ENCODE measurements at places on chromosomes 2 and 18.

DNA sequence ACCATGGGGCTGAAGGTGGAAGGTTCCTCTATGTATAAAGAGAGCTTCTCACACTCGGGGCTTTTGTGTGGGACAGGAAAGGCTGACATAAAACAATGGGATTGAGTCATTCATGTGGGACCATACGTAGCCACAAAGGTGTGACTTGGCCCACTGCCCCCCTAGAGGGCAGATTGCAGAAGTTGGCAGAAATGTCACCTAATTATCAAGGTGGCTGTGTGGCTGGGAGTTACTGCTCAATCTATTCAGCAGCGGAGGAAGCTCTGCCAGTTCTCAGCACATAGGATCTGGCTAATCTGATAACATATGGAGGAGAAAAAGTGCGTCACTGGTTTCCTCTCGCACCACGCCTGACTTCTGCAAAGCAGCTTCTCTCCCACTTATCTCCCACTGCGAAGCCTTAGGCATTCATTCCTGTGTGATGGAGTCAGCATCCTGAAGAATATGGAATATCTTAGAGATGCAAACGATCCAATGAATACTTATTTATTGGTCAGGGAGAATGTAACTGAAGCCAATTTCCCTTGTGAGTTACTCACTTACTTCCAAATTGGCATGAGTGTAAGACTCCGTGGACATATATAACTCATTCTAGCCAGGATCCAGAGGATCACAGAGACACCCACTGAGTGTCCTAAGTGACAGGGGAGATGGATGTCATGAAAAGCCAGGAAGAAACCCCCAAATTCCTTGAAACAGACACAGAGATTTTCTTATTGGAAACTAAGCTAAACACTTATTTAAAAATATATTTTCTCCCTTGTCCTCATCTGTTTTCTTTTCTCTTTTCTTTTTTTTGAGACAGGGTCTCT lies 344.8 kb downstream of the TGIF1 start:
- no peak overlapping the region for H3K4me3 ChIP-seq
- no peak overlapping the region for H3K27ac ChIP-seq
- no peak for DNase-seq
- H3K4me1 ChIP-seq = no peaks in the 10 kb centered on the region
- peaks cover 12% of the 10 kb centered on the region for H3K27me3 ChIP-seq

DNA sequence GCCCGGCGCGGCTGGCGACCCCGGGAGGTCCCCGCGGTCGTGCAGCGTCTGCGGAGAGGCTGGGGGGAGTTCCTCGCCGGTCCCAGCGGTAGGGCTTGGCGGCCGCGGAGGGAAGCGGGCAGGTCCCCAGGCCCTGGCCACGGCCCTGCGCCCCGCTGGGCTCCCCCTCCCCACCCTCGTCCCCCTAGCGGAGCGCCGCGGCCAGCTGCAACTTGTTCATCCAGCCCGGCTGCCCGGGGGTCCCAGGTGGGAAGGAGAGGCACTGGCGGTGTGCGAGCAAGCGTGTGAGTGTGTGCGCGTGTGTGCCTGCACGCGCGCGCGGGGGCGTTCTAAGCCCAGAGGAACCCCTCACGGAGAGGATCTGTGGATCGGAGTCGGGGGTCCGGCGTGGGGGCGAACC lies 1.3 kb downstream of the PTPRM start:
- peaks cover 15% of the 10 kb centered on the region for H3K27me3 ChIP-seq
- no peak overlapping the region for H3K4me3 ChIP-seq
- peaks cover 2% of the 10 kb centered on the region for H3K4me1 ChIP-seq
- no peak overlapping the region for H3K27ac ChIP-seq
- H3K36me3 ChIP-seq = no peaks in the 10 kb centered on the region

DNA sequence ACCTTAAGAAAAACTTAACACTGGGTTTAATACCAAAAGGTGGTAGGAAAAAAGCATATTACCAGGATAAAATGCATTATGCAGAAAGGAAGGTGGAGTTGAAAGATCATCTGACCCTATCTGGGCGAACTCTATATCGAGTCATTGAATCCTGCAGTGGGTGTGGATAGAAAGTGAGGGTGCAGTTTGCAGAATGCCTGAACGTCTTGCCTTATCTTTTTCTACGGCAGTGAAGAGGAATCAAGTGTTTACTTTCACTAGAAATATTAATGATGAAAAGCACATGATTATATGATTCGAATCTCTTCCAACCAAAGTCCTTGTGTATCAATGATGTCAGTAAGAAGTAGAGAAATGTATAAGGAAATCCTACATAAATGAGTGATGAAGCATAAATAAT lies 4.3 kb upstream of the CAVIN2 start:
- no peak for DNase-seq
- H3K4me1 ChIP-seq = peaks cover 1% of the 10 kb centered on the region
- no peaks in the 10 kb centered on the region for H3K36me3 ChIP-seq

DNA sequence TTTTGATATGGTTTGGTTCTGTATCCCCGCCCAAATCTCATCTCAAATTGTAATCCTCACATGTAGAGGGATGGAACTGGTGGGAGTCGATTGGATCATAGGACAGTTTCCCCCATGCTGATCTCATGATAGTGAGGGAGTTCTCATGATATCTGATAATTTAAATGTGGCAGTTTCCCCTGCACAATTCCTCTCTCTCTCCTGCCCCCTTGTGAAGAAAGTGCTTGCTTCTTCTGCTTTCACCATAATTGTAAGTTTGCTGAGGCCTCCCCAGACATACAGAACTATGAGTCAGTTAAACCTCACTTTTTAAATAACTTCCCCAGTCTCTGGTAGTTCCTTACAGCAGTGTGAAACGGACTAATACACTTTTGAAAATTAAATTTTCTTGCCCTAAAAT lies 12.3 kb upstream of the KCNJ3 start:
- no peak overlapping the region for H3K27ac ChIP-seq
- DNase-seq = no peak
- H3K36me3 ChIP-seq = no peaks in the 10 kb centered on the region
- no peak overlapping the region for H3K4me3 ChIP-seq

GRCh38 chr2:86632672-86633071 lies 9.0 kb upstream of the RNF103 start:
- no peaks in the 10 kb centered on the region for H3K36me3 ChIP-seq

DNA sequence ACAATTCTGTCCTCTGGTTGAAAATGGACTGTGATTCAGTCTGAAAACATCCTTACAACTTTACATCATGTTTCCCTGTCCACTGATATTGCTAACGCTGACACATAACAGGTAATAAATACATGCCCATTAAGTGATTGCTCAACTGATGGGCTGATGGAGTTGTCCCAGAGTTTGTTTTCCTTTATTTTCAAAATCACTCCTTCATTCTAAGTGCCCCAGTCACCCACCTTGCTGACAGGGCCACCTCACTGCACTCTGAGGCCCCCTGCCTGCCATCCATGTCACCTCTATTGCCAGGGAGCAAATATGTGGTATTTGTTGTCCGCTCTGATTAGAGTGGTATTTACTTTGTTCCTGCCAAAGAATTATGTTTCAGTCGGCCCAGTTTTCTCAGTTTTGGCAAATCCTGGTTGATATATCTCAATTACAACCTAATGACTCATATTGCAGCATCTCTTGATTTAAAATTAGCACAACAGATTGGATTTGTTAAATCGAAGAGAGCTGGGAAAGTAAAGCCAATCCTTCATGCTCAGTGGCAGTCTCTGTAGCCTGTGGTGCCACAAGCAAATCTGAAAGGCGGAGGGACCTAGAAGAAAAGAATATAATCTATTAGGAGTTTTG lies 105.1 kb downstream of the RDH14 start:
- H3K4me1 ChIP-seq = no peaks in the 10 kb centered on the region
- DNase-seq = no peak
- no peaks in the 10 kb centered on the region for H3K36me3 ChIP-seq

- H3K4me3 ChIP-seq = no peak overlapping the region
- H3K27me3 ChIP-seq = no peaks in the 10 kb centered on the region
- no peaks in the 10 kb centered on the region for H3K36me3 ChIP-seq
- DNase-seq = no peak
Measured at GRCh38 chr18:41150316-41150715, 804.7 kb upstream of the PIK3C3 start.

DNA sequence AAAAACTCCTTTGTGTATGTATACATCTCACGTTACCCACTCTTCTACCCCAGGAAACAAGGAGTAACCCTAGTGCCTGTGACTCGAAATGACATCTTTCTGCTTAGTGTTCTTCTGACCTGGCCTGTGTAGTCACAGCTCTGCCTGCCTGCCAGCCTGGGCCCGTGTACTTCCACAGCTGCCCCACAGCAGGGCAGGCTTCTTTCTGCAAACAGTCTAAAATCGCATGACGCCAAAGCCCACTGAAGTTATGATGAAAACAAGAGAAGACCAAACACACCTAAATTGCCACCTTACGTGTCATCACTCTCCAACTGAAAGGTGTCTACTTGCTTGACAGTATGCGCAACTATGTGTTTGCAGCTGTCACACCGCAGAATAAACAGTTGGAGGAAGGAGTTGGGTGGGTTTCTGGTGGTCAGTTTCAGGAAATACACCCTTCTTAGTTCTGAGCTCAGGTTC lies 1.5 kb downstream of the GAREM1 start:
- no peak overlapping the region for H3K27ac ChIP-seq
- peak overlapping the region; percentile 77 for H3K4me3 ChIP-seq
- H3K27me3 ChIP-seq = peaks cover 18% of the 10 kb centered on the region
- H3K4me1 ChIP-seq = peaks cover 18% of the 10 kb centered on the region
- no peak for DNase-seq
- H3K36me3 ChIP-seq = no peaks in the 10 kb centered on the region

DNA sequence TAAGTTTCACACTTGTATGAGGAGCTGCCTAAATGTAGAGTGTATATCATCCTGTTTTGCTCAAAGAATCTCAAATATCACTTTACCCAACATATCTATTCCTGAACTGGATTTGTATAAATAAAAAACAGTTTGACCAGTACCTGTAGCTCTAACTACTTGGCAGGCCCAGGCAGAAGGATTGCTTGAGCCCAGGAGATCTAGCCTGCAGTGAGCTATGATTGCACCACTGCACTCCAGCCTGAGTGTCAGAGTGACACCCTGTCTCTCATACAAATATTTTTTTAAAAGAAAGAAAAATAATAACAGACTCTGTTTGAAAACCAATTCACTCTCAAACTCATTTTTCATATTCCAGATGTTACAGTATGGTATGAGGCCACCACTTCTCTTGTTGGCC lies 7.7 kb upstream of the LIMS2 start:
- no peaks in the 10 kb centered on the region for H3K36me3 ChIP-seq
- peaks cover 5% of the 10 kb centered on the region for H3K27me3 ChIP-seq
- peaks cover 9% of the 10 kb centered on the region for H3K4me1 ChIP-seq
- H3K4me3 ChIP-seq = no peak overlapping the region
- H3K27ac ChIP-seq = no peak overlapping the region

DNA sequence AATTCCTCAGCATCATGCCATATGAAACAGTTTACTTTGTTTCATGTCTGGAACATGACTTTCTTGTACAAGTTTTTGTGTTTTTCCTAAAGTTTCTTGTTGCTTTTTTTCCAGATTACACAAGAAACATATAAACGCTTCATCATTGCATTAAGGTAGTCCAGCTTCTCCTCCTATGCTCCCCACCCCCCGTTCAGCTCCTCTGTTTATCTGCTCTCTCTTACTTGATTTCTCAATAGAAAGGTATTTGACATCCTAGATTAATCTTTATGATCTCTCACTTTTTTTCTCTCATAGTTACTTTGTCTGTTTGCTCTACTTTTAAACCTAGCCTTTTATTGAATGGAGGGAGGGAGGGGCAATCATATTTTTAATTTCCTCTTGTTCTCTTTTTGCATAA lies 25.4 kb downstream of the SLC40A1 start:
- no peak overlapping the region for H3K27ac ChIP-seq
- H3K4me1 ChIP-seq = peaks cover 9% of the 10 kb centered on the region
- no peak overlapping the region for H3K4me3 ChIP-seq
- H3K27me3 ChIP-seq = peaks cover 4% of the 10 kb centered on the region

All from memory B cell (primary cell).